ENCODE measurements at places on chromosomes 3 and 15.

- DNase-seq, result no peak
Observed at GRCh38 chr3:12436514-12437220, 47.6 kb upstream of the TSEN2 start.

DNA sequence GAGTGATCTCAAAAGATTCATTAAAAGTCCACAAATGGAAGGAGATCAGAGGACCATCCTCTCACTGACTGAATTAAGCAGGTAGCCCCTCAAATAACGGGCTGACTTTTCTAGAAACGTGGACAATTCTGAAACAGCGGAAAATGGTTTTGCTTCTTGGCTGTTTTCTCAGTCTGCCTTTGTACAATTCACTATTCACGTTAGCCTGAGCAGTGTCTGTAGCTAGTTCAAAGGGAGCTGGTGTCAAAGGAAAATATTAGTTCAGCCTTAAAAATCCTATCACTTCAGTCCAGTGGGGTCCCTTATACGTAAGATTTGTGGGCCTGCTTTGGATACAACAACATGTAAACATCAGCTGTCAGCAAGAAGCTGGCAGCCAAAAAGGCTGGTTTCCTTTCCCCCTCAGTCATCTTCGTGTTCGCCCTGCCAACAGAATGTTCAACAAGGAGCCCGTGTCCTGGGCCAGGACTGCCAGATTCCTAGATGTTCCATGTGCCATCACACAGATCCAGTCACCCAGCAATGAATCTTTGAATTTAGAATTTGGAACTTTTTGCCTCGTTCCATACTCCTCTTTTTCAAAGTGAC, 19.3 kb downstream of the LMCD1 start:
- DNase-seq, result no peak

- peak; percentile 61 for DNase-seq
Observed at GRCh38 chr3:111538681-111539083, 3.3 kb upstream of the CD96 start.

DNA sequence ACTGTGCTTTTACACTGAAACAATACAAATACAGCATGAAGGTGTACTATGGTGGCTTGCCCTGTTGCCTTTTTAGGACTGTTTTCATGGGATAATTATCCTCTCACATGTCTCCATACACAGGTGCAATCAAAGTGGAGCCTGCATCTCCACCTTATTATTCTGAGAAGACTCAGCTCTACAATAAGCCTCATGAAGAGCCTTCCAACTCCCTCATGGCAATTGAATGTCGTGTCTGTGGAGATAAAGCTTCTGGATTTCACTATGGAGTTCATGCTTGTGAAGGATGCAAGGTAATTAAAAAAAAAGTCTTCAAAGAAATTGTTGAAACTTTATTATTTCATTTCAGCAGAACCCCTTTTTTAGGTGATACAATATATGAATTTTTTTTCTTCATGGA, 92.3 kb downstream of the PPARG start:
- DNase-seq, result no peak

- no peak for DNase-seq
Observed at GRCh38 chr3:147941969-147942368, 532.8 kb downstream of the ZIC1 start.

- peak; percentile 27 for DNase-seq
Observed at GRCh38 chr3:147656023-147656422, 246.9 kb downstream of the ZIC1 start.

- peak; percentile 96 for DNase-seq
Observed at GRCh38 chr3:150412561-150413231, 4.6 kb downstream of the TSC22D2 start.

DNA sequence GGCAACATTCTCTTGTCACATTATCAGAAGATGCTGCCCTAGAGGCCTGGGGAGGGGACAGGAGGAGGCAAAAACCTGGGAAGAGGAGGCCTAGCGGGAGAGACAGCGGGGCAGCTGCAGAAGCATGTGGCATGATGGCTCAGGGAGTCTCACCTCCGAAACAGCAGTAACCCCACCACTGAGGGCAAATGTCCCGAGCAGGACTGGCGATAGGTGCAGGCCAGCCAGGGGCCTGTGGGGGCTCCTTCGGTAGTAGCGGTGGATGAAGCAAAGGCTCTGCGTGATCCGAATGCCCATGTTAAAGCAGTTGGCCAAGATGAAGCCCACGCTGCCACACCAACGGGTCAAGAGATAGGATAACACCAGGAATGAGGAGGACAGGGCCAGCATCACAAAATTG, 38.0 kb downstream of the RFT1 start:
- DNase-seq, result no peak

GRCh38 chr15:38300395-38300794, 47.8 kb downstream of the SPRED1 start:
- peak; percentile 34 for DNase-seq

GRCh38 chr3:140472306-140473020, 205.4 kb upstream of the TRIM42 start:
- no peak for DNase-seq

DNA sequence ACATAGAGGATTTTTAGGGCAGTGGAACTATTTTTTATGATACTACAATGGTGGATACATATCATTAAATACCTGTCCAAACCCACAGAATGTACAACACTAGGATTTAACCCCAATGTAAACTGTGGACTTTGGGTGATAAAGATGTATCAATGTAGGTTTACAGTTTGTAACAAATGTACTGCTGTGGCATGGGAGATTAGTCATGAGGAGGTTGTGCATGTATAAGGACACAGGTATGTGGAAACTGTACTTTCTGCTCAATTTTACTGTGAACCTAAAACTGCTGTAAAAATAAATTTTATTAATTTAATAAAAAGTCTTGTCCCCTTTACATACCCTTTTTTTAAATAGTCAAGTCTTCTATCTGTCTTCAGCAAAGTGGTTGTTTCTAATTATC, 322.5 kb upstream of the EPHA3 start:
- DNase-seq, result no peak

DNA sequence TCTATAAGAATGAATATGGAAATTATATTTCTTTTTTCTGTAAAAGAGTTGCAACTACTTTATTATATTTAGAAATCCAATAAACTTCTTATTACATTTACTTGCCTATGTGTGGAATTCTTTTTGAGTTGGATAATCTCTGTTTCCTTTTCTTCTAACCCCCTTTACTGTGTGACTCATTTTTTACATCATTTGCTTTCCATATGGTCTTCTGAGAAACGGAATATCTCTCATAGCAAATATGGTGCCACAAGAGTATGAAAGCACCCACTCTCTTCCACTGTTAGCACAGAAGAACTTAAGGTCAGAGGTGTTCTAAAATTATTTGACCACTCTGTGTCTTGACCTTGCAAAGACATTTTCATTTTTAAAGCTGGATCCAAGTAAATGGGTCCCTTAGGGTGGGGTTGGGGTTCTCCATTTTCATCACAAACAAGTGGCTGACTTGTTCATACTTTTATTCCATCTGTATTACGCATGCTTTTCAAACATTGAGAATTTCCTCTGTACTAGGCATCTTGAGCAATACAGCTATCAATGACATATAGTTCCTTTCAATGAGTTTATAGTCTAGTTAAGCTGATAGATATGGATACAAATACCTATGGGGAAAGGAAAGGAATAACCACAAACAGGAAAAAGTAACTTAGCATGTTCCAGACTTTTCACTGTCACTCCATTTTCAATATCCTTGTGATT, 281.1 kb upstream of the TPRG1 start:
- peak; percentile 90 for DNase-seq

- DNase-seq, result no peak
Observed at GRCh38 chr15:26073430-26074333, 210.6 kb upstream of the ATP10A start.

DNA sequence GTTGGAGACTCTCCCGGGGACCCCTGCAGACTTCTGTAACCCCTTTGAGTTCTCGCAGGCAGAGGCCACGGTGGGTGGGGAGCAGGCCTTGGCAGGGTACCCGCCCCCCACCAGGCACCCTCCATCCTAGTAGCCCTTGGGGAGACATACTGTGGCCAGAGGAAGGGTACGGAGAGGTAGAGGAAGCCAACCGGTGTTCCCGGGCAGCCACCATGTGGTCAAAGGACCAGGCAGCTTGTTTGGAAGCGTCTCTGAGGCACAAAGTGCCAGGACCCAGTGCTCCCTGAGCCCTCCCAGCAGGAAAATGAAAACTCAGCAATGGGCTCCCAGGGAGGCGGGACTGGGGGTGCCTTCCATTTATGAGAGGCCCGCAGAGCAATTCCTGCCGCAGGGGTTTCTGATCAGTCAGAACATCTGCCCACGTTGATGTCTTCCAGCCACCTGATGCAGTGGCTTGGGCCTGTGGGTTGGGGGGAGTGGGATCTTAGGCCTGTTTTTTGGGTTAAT, 53.0 kb upstream of the CGNL1 start:
- no peak for DNase-seq

DNA sequence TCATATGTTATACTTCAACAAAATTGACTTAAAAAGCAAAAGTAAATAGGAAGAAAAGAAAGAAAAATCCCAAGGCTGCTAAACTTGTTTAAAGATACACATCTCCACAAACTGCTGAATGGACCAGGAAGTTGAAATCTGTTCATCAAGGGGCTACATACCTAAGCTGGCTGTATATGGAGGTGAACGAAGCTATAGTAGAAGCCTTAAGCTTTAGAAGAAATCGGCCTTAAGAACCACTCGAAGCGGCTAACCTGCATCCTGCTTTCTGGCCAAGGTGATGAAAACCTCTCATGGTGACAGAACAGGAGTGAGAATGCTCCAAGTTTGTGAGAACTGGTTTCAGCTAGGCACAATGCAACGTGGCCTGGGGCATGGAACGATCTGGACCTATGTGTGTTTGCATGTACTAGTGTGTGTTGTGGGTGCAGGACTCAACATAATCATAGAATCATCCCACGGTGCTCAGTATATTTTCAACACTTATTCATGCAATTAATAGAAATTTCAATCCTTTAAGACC, 31.3 kb upstream of the SPTBN5 start:
- no peak for DNase-seq

DNA sequence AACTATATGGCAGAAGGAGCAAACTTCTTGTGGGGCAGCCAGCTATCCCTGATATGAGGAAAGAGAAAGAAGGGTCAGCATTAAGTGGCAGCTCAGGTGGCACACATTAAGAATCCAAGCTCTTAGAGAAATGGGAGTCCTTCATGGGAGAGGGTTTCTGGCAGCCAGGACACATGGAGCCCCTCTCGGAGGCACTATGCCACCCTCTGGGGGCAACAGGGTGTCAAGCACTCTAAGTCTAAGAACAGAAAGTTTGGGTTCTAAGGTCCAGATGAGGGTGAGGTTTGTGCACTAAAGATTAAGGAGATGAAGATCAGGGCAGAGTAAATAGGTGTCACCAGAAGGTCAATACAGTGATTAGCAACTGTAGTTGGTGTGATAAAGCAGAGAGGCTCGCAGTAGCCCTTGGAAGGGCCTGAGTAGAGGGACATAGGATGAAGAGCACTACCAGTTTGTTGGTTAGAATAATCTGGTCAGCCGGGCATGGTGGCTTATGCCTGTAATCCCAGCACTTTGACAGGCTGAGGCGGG, 89.3 kb downstream of the ST6GAL1 start:
- no peak for DNase-seq

DNA sequence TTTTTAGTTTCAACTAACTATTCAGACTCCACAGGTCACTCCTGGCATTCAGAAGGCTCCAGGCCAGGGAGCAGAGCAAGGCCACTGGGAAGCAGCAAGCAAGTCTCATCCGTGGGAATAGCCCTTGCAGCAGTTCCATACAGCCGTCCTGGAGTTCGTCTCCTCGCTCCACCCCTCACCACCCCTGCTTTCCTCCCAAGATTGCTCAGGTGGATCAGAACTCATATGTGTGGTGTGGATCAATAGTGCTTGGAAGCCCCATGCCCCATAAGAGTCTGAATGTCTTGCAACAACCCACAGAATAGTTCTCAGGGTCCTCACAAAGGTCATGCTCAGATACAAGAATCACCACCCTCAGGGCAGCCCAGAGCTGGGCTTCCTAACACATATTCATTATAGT, 44.5 kb downstream of the SUSD5 start:
- no peak for DNase-seq

- DNase-seq, result no peak
Observed at GRCh38 chr3:73324203-73325155, 263.0 kb downstream of the EBLN2 start.

GRCh38 chr3:197242784-197243432, 55.5 kb downstream of the DLG1 start:
- DNase-seq, result peak; percentile 47

DNA sequence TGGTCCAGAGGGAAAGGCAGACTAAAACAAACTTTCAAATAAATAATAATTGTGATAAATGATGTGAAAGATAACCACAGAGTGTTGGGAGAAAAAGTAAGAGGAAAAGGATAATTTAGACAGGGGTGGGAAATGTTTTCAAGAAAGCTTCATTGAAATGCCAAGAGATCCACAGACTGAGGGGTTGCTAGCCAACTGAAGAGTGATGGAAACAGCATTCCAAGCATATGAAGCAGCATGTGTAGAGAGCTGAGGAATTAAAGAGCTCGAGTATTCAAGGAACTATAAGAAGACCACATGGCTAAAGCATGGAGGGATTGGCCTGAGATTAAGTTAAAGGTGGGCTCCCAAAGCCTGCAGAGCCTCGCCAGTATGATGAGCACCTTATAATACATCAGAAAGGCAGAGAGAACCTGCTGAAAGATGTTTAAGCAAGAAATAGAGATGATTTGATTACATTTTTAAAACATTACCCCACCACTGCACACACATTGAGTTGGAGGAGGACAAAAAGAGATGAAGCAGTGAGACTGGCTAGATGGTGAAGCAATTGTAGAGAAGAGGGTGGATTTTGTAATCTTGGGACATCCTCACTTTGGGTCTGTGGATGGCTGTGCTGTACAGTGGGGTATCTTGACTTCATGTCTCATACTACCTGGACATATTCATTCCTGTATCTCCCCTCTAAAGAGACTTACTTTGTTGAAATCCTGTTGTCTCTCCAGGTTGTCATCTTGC, 100.8 kb downstream of the STAC start:
- DNase-seq, result peak; percentile 16

DNA sequence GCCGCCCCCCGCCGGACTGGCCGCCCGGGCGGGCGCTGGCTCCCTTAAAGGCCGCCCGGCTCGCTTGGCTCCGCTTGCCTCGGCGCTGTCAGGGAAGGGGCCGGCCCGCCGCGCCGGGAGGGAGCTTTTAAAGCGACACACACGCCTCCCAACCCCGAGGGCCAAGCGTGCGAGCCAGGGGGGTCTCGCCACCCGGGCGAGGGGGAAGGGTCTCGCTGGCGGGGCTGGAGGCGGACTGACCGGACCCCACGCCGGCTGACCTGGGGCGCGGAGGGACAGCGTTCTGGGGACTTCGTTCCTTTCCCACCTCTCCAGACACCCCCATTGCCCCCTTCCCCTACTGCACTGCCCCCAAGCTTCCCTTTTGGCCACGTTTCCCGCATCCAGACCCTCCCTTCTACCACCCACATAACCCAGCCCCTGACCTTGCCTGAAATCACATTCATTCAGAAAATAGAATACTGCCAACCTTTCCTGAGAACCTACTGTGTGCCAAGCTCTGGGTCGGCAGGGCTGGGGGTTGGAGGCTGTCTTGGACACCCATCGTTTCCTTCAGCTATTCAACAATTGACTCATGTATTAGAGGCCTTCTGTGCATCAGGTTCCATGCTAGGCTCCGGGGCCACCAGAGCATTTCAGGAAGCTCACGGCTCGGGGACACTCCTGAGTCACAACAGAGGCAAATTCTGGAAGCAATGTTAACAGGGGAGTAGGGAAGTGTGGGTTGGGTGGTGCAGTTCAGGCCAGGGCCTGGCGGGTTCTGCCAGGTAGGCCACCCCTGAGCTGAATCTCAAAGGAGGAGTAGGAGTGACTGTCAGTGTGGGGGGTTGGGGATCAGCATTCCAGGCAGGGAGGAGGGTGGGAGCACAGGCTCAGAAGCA, at the start of gene INSYN1:
INSYN1 (minus strand) TSS at position 102 of the 881 bp plus-strand sequence. CDS start 2,221 bp downstream, outside the sequence.
- DNase-seq, result peak; percentile 35

GRCh38 chr3:31937225-31937624, 43.8 kb downstream of the OSBPL10 start:
- no peak for DNase-seq

Measured in iris pigment epithelial cell (primary cell).